Right atrium auricular region (tissue), 2 donors: ENCODE measurements at places on chromosomes 7 and 10. TPM values are rescaled to one million over a fixed set of nuclear protein-coding genes. Genes with fewer than 3 reads are reported as not detected.
A peak's percentile ranks its signal among the peaks of the same experiment; 100 is the strongest.

DNA sequence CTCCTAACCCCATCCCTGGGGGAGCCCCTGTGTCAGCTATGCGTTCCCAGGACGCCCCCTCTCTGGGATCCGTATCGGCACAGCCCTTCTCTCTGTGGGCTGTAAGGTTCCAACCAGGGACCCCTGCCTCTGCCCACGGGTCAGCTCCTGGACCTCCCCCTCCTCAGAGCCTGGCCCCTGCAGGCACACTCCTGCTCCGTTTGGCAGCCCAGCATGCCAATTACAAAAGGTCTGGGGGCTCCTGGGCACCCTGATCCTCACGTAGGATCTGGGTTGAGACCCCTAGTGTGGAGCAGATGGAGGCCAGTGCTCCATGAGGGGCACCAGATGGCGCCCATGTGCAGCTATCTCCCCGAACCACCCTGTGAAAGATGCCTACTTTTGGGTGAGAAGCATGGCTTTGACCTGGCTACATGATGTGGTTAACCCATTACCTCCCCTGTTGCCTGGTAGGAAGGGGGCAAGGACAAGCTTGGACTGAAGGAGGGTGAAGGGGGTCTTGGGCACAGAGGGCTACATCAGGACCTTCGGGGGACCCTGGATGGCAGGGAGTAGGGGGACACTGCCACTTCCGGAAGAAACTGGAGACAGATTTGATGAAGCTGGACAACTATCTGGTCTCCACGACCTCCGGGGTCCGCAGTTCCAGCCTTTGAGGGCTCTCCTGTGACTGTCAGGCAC is 9.0 kb downstream of the TACR2 start:
- no peaks in the 10 kb centered on the region for H3K27me3 ChIP-seq
- peak overlapping the region; percentile 6 for H3K4me3 ChIP-seq
- H3K36me3 ChIP-seq, result peaks cover 4% of the 10 kb centered on the region
- no peak for DNase-seq
- no peaks in the 10 kb centered on the region for H3K4me1 ChIP-seq

GRCh38 chr7:19522486-19522885 is 186.4 kb downstream of the POLR1F start:
- no peaks in the 10 kb centered on the region for H3K27me3 ChIP-seq
- DNase-seq, result no peak
- no peak overlapping the region for H3K27ac ChIP-seq
- no peaks in the 10 kb centered on the region for H3K36me3 ChIP-seq
- no peak overlapping the region for H3K4me3 ChIP-seq

DNA sequence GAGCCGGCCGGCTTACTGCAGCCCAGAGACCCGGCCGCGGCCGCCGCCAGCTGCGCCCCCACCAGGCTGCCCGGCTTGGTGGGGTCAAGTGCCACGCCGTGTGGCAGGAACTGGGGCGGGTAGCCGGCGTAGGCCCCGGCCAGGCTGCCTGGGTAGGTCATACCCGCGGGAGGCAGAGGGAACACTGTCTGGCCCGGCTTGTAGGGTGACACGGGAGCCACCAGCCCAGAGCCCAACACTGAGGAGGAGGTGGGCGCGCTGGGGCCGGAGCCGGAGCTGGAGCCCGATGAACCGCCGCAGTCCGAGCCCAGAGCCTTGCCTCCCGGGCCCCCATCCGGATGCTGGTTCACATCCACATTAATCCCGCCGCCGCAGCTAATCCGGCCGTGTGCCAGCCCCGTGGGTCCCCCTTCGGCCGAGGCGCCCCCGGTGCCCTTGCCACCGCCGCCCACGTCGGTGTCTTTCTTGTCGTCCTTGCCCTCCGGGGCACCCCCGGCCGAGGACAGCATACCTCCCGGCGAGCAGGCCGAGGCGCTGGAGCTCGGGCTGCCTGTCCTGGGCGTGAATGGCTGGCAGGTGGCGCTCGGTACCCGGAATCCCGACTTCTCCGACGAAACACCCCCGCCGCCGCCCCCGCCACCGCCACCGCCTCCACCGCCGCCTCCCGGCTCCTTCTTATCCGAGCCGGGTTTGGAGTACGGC is 2.0 kb downstream of the ZNF503 start:
- no peaks in the 10 kb centered on the region for H3K4me1 ChIP-seq
- peak overlapping the region; percentile 99 for H3K27ac ChIP-seq
- H3K36me3 ChIP-seq, result peaks cover 12% of the 10 kb centered on the region
- peak overlapping the region; percentile 97 for H3K4me3 ChIP-seq
- DNase-seq, result peak; percentile 88

DNA sequence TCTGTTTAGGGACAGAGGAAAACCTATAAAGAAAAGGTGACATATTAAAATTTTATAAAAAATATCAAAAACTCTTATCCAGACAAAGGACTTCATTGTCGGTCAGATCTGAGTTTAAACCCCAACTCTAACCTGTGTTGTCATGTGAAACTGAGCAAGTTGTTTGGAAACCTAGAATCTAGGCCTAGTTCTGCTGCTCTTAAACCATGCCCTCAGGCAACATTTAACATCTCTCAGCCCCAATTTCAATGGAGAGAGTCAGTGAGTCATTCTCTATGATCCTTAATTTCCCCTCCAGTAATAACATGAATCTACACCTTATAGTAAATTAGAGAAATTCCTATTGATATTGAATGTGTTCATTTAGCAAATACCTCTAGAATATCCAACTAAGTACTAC is 192.3 kb downstream of the IMMP2L start:
- H3K4me3 ChIP-seq, result no peak overlapping the region
- H3K27me3 ChIP-seq, result no peaks in the 10 kb centered on the region
- no peak overlapping the region for H3K27ac ChIP-seq
- no peaks in the 10 kb centered on the region for H3K36me3 ChIP-seq
- no peaks in the 10 kb centered on the region for H3K4me1 ChIP-seq

- no peaks in the 10 kb centered on the region for H3K27me3 ChIP-seq
- peaks cover 31% of the 10 kb centered on the region for H3K4me1 ChIP-seq
- peak overlapping the region; percentile 50 for H3K27ac ChIP-seq
Observed at GRCh38 chr10:5692461-5693358, 8.1 kb downstream of the TASOR2 start.

Gene FAM221A
- 5.5 TPM for total RNA-seq

Gene LEP
- 0.22 TPM for total RNA-seq

Gene NUTM2B
- total RNA-seq, result 0.48 TPM
